ENCODE measurements at places on chromosomes 3 and 15. TPM values are rescaled to one million over a fixed set of nuclear protein-coding genes. Genes with fewer than 3 reads are reported as not detected.

- DNase-seq = no peak
These were observed 113.3 kb downstream of the IL20RB start for GRCh38 chr3:137071104-137071503.

- DNase-seq = no peak
These were observed 175.6 kb upstream of the MLF1 start for GRCh38 chr3:158395421-158395820.

- no peak for DNase-seq
These were observed 76.3 kb downstream of the SMARCC1 start for GRCh38 chr3:47705391-47705790.

DNA sequence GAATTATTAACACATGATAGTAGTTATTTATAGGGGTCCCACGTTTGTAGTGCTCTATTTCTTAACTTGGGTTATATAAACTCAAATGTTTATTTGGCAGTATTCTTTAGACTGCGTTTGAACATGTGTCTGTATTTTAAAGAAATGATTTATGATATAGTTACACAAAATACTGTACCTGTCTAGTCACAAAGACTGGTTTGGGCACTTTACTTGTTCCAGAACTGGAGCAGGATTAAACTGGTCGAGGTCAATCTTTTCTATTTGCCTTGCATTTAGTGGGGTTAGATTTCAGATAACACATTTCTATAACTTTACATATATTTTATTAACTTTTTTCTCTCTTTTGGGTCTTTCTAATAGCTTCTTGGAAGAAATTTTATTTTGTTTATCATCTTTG, 39.5 kb downstream of the HACD3 start:
- no peak for DNase-seq

Gene ANKDD1A
- total RNA-seq = 5.0 TPM

GRCh38 chr3:13200946-13201345, 127.7 kb upstream of the IQSEC1 start:
- DNase-seq = no peak

GRCh38 chr15:25652704-25653103, 210.4 kb downstream of the ATP10A start:
- DNase-seq = no peak

DNA sequence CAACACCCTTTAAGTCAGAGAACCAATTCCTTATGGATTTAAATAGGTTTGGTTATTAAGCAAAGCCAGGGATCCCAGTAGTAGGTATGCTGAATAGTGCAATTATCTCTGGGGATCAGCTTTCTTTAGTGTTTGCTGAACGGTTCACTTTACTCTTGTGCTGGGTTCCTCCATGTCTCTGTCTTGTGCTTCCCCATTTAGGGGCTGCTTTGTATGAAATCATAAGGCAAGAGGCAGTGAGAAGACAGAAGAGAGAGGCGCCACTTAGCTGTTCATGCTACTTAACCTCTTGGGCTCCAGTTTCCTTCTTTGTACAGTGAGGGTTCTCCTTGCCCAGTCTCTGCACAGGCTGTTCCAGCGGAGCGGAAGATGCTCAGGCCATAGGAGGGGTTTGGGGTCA, 3.5 kb downstream of the ST6GAL1 start:
- no peak for DNase-seq
